Bronchus fibroblast of lung (primary cell): ENCODE measurements at places on chromosomes 2 and 18. TPM values are rescaled to one million over a fixed set of nuclear protein-coding genes. Genes with fewer than 3 reads are reported as not detected.

The GAREM2 gene
- total RNA-seq, result 0.34 and 0.45 TPM in 2 replicates

The LYG2 gene
- not detected in 2 replicates for total RNA-seq

The ERFE gene
- 4.2 TPM in 2 replicates for total RNA-seq

The TMEM127 gene
- 19.6 and 21.9 TPM in 2 replicates for total RNA-seq

The LRP1B gene
- total RNA-seq, result under 0.01 TPM in 2 replicates

The PRSS56 gene
- total RNA-seq, result not detected in 2 replicates

The KIF5C gene
- 0.45 and 0.50 TPM in 2 replicates for total RNA-seq

The MEP1B gene
- not detected in 2 replicates for total RNA-seq

The TWIST2 gene
- total RNA-seq, result 123 and 134 TPM in 2 replicates

The EVX2 gene
- not detected in 2 replicates for total RNA-seq

The ZNF2 gene
- total RNA-seq, result 2.5 and 2.7 TPM in 2 replicates

The SEMA4F gene
- 5.4 and 5.5 TPM in 2 replicates for total RNA-seq

The ARL5A gene
- 23.4 and 35.7 TPM in 2 replicates for total RNA-seq
